Activated CD4-positive, alpha-beta T cell treated with anti-CD3 and anti-CD28 coated beads, Interleukin-2, amount 50 U/mL, for 48 hours (primary cell): ENCODE measurements at places on chromosomes 7 and 10.

DNA sequence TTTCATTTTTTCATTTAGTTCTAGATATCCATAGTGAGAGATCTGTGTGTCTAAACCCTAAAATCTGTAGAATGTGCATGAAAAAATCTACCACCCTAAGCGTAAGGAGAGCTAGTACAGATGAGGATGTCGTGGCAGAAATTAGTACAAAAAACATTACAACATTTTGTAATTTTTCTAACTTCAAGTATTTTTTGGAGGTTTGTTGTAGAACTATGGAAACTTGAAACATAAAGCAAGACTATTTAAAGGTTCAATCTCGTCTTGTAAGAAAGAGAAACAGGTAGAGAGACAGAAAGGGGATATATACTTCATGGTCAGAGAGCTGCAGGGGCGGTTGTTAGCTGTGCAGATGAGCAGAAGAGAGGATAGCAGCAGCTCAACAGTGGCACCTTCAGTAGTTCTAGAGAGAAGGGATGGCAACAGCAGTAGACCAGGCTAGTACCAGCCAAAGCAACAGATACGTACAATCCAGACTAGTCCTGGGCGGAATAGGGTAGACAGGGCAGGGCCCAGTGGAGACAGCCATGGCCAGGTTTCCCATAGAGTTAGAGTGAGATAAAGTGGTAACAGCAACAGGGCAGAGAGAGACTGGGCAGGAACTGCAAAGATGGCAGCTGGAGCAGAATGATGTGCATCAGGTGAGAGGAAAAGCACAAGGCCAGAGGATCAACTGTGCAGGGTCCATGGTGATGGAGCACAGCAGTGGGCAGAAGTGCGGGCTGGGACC, 145.2 kb downstream of the FRMD4A start:
- peak; percentile 70 for DNase-seq

- no peak for DNase-seq
Measured at GRCh38 chr10:46517541-46517940, 38.9 kb downstream of the GPRIN2 start.

DNA sequence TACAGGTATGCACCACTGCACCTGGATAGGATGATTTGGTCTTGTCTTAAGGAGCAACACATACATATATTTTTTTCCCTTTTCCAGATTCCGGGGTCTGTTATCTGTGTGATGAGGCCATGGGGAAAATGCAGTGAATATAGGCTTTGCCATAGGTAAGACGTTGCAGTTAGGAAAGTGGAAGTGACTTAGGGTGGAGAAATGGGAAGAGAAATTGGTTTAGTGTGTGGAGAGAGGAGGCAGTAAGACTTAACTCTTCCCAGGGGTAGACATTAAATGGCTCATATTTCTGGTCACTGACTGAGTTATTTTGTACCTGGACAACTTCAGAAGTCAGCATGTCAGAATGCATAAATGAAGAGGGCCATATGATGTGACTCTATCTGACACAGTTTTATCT, 66.7 kb downstream of the PFKFB3 start:
- no peak for DNase-seq

DNA sequence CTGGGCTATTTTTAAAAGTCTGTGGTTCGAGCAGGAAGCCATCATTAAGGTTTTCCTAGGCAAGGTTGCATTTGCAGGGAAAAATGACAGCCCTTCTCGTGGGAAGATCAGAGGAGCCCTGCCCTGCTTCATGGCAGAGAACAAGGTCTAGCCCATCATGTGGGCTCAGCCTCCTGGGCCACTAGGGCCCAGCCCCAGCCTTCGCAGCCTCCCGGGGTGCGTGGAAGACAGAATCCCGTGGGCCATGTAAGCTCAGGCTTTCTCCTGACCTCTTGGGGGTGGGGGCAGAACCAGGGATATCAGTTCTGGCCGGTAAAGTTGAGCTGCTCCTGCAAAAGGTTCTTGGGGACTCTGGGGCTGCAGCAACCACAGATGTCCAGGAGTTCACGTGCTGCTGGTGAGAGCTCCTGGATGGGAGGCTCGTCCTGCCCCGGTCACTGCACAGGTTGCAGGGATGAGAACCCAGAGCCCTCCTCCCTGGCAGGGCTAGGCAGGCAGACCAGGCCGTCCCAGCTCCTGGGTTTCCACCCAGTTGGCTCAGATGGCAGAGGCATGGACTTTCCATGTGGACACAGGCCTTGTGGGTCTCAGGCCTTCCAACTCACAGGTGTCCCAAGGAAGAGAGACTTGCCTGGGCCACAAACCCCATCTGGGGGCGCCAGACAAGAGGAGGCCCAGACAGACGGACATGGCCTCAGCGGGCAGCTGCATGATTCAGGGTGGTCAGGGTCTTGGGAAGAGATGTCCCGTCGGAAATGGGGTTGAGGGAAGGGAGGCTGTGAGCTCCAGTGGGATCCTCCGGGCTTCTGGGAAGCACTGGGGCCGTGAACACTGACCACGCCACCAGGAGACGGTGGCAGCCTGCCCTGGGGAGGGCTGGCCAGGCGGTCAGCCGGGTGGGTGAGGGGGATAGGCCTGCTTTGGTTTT, 126.2 kb downstream of the NEURL1 start:
- DNase-seq, result no peak

DNA sequence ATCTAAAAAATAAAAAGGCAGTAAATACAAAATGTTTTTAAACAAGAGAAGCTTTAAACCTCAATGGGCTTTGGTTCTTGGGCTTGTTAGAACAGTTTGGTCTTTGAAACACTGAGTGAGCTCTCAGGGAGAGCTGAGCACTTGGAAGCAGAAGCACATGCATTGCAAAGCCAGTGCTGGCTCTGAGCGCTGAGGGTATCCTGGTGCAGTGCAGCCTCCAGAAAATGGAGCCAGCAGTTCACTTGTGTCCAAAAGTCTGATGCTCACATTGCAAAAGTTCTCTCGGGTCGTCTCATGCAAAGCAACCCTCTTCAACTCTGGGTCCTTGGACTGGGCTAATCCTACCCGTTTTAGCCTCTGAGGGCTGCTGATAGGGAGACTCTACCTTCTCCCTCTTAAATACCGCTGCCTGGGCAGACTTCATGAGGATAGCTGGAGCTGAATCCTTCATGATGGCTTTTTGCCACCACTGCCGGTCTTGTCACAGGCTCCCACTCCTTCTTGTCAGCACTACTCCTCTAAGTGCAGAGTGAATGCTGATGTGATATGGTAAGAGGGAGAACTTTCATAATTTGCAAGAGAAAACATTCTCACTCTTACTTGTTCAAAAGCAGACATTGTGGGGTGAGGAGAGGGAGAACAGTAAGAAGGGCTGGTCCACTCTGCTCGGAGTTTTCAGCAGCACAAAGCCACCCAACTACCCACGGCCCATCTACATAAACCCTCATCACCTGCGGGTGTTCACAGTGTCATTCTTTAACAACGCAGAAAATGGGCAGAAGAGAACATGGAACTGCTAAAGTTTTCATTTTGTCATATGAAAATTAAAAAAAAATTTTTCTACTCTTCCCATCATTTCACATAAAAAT, 42.2 kb upstream of the BMPER start:
- no peak for DNase-seq

DNA sequence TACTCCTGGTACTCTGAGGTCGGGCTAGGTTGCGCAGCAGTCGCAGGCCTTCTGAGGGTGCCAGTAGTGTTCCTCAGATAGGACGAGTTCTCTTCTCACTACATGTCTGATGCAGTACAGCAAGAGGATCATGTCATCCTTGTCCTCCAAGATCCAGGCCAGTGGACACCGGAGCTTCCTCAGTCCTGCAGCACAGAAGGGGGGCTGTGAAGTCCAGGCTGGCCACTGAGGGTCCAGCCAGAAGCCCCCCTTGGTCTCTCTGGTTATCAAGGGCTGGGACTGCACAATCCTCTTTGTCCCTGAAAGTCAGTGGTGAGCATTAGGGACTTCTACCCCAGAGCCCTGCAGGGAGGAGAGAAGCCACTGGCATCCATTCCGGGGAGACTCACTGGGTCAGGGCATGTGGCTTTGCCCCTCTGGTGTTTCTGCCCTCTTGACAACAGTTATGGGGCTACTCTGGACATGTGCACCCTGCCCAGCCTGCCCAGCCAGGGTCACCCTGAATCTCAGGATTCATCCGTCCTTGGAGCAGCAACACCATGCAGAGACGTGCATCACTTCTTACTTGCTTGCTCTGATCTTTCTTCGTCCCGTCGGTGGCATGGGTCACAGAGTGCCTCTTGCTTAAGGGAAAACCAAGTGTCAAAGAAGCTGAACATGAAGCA, 125.7 kb downstream of the ADCY1 start:
- no peak for DNase-seq

DNA sequence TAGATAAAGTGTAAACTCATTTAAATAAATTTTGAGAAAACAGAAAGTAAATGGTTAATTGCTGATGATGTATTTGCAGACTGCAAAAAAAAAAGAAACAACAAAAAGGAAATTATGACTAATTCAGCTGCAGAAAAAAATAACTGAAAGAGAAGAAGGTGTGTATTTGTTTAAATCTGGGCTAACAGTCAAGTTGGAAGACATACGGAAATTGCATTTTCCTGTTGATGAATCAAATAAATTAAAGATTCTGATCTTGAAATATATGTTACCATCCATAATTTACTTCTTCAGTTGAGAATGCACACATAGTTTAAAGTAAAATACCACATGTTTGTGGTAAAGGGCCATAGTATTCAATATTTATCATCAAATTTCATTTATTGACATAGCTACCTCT, 19.3 kb upstream of the ING3 start:
- no peak for DNase-seq

GRCh38 chr7:28956608-28957063, 1.5 kb downstream of the TRIL start:
- DNase-seq, result peak; percentile 10

DNA sequence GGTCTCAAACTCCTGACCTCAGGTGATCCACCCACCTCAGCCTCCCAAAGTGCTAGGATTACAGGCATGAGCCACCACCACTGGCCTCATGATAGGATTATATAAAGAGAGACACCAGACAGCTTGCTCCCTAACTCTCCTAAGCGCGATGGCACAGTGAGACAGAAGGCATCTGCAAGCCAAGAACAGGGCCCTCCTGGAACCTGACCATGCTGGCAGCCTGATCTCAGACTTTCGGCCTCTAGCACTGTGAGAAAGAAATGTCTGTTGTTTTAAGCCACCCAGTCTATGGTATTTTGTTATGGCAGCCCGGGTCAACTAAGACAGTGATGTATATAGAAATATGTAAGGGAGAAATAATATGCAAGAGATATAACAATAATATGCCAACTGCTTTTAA, 51.2 kb downstream of the SRPK2 start:
- no peak for DNase-seq

DNA sequence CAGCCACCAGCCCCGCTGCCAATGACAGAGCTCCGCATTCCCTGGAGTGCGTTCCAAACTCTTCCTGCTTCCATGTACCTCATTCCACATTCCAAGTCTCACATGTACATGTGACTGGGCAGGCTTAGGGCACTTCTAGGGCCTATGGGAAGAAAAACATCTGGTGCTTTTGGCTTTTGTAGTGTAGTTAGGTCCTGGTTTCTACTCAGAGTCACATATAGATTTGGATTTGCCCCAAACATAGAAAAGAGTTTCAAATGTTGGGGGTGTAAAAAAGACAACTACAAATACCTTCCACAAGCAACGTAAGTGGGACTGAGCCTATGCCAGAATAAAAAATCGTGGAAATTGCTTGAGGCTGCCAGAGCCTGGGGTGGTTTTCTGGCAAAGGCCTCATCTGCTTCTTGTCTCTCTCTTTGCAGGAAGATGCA, 84.1 kb downstream of the ZNF467 start:
- DNase-seq, result no peak

- DNase-seq, result no peak
Measured at GRCh38 chr7:91276909-91277308, 12.7 kb downstream of the FZD1 start.

GRCh38 chr10:128551475-128551874, 425.3 kb upstream of the MKI67 start:
- DNase-seq, result no peak

DNA sequence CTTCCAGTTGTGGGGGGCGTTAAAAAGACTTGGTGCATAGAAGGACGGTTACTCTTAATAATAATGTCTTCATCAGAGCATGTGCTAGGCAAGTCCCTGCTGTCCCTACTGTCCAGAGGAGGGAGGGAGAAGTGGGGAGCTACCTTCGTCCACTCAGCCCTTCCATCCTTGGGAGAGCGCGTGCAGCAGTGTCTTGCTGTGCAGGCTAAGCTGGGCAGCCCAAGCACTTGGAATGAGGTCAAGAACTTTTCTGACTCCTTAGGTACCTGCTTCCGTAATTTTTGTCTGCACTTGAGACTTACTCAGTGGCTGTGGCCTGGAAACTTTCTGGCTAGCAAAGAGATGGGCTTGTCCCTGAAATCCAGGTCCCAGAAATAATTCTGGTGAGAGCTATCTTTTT, 265.9 kb upstream of the SORCS1 start:
- no peak for DNase-seq

DNA sequence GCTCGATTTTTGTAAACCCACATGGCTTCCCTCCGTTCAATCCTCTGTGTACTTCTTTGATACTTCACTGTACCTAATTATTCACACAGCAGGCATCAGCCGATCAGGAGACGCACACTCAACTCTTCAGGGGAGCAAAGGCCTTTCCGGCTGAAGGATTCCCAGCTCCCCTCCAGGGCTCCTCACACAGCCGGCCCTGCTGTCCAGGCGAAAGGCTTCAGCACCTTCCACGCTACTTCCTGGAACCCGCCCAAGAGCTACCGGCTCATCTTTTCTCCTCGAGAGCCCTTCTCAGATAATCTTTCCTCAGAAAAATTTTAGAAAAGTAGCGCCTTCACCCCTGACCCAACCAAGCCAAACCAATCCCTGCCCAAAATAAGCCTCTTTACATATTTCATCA, 270.4 kb downstream of the ZMYND11 start:
- DNase-seq, result no peak

GRCh38 chr10:36256948-36257356, 614.9 kb upstream of the FZD8 start:
- no peak for DNase-seq

GRCh38 chr10:110601581-110601980, 34.1 kb downstream of the SMC3 start:
- DNase-seq, result no peak
